T-helper 9 cell (primary cell): ENCODE measurements at places on chromosomes 6 and 20.

GRCh38 chr6:10201606-10202510, 213.0 kb downstream of the TFAP2A start:
- no peak for DNase-seq

- no peak for DNase-seq
Measured at GRCh38 chr20:31823360-31824124, 4.4 kb downstream of the MYLK2 start.

GRCh38 chr6:147046141-147046877, 157.9 kb upstream of the STXBP5 start:
- no peak for DNase-seq

DNA sequence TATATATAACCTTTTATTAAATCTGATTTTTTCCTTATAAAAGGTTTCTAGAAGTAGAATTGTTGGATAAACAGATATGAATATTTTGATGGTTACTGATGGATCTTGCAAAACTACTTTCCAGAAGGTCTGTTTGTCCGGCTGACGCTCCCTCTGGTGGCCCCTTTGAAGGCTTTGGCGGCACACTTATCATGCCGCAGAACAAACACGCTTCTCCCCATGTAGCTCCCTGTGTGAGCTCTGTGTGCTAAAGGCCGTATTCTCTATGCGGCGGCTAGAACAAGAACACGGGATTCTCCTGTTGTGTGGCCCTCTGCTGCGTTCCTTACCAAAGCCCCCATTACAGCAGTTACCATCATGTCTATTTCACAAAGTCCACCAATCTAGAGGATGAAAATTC, 30.0 kb downstream of the PPP1R3G start:
- no peak for DNase-seq

GRCh38 chr20:49571553-49571835, 3.6 kb upstream of the PTGIS start:
- DNase-seq = no peak

DNA sequence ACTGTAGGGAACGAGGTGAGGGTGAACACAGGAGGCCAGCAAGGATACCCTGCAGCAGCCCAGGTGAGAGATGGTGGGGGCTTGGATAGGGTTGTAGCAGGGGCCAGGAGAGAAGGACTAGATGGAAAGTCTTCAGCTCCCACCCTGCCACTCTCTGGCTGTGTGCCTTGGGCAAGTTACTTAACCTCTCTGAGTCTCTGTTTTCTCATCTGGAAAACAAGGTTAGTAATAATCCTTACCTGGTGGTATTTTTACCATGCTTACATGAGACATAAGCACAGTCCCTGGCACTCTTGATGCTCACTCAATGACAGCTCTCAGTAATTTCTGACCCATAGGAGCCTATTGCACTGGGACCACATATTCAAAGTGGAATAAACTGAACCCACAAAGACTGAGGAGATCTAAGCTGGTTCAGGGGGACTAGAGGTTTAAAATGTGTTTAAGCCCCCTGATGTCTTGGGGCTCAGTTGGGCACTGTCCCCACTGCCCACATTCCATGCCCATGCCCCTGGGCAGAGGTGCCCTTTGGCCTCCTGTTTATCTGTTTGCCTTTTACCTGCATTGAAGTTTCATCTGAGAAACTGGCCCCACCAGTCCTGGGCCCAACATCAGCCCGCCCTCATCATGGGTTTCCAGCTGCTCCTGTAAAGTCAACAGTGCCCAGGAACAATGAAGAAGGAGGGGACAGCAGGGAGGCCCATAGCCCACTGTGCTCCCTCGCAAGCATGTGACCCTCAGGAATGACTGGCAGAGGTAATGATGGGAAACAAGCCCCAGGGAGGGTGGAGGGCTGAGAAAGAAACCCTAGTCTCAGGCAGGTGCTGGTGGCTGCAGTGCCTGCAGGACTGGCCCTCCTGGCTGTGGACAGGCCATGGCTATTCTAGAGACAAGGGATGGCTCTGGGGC, 104.0 kb downstream of the VEGFA start:
- no peak for DNase-seq

GRCh38 chr6:55875400-55875799, at the start of gene BMP5:
TSS of gene BMP5 (minus strand) at chr6:55875590. CDS start at chr6:55874865, 725 bp downstream.
- no peak for DNase-seq

DNA sequence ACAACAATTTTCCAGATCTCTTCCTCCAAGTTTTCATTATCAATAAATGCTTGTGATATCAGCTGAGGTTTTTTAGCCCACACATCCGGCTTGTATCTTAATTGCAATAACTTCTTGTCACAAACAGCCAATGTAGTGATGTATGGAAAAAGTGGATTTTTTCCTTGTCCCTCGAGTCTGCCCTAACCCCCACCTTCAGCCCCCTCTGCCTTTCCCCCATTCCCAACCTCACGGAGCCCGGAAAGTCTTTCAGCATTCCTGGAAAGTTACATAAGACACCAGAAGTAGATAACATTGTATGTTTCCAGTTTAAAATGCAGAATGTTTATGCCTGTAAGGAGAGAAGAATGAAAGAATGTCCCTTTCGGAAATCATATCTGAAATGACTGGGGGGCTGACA, 179.2 kb upstream of the PHACTR1 start:
- no peak for DNase-seq

DNA sequence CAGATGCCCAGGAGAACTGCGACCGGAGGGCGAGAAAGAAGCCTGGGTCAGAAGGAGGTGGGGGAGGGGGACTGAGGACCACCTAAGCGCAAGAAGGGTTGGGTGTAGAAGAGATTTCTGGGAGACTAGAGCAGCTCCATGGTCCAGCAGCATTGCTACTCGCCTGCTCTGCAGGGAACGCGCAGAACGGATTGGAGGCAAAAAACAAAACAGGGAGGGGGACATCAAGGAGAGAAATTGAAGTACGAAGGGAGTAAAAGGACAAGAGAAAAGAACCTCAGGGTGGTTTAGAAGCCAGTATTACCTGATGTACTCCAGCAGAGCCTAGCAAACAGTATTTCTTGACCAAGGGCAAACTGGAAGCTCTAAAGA, 537 bp upstream of the GABBR1 start:
- DNase-seq = no peak

- DNase-seq = no peak
Measured at GRCh38 chr6:40000964-40001515, 66.8 kb upstream of the MOCS1 start.

DNA sequence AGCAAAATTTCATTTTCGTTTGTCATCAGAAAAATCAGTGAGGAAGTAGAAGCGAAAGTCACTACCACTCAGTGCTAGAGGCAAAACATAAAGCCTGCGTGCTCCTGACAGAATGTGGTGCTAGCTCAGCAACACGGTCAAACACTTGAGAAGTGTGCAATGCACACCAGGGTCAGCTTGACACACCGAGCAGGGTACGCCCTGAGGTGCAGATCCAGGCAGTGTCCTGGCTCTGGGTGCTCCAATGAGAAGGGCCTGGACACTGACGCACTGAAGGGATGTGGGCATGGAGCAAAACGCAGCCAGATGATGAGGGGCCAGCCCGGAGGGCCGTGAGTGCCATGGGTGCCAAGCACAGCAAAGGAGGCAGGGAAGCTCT, 5.9 kb downstream of the RNASET2 start:
- DNase-seq = no peak

- DNase-seq = no peak
Measured at GRCh38 chr20:46823271-46823751, 71.3 kb upstream of the EYA2 start.

- DNase-seq = no peak
Measured at GRCh38 chr20:2051946-2052345, 49.7 kb upstream of the STK35 start.

- no peak for DNase-seq
Measured at GRCh38 chr20:46477640-46478039, 35.7 kb downstream of the ZNF334 start.

- no peak for DNase-seq
Measured at GRCh38 chr20:35232575-35232974, 6.1 kb downstream of the MMP24 start.

GRCh38 chr6:95230071-95230740, 347.1 kb upstream of the MANEA start:
- DNase-seq = no peak

- no peak for DNase-seq
Measured at GRCh38 chr6:14681699-14682487, 564.0 kb upstream of the JARID2 start.

- DNase-seq = no peak
Measured at GRCh38 chr6:39496456-39496855, 174.0 kb upstream of the KCNK16 start.

DNA sequence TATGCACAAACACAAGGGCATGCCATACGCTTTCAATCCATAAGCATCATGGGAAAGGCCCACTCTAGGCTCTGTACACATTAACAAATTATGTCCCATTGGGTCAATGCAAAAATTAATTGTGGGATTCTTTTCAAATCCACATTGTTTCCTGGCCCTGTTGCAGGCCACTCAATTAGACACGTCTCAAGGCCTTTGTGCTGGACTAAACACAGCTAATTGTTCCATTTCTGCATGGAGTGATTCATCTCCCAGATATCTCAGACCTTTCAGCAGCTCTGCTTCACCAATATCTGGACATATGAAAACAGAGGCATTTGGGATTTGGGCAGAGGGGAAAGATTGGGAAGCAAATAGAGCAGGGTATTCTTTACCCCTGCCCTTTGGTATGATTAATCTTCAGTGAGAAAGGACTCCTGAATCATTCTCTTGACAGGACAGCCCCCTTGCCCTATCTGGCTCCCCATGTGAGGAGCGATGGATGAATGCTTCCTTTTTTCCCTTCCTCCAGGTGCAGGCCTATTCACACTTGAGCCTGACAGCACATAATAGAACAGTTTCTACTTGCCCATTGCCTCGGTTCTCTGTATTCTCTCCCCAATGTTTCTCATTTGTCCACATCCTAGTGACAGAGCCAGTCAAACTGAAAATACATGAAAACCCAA, 547.6 kb downstream of the HAO1 start:
- no peak for DNase-seq

DNA sequence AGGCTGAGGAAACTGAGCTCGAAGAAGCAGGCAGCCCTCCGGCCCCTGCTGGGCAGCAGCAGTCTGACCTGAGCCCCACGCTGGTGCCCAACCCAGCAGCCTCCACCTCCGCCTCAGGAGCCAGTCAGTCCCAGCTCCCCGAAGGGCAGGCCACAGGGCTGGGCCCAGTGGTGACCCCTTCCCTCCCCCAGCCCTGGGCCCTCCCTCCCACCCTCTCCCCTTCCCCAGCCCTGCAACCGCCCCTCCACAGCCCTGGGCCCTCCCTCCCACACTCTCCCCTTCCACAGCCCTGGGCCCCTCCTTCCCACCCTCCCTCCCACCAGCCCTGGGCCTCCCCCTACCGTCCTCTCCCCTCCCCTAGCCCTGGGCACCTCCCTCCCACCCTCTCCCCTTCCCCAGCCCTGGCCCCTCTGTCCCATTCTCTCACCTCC, 115.0 kb downstream of the TAF4 start:
- DNase-seq = no peak

DNA sequence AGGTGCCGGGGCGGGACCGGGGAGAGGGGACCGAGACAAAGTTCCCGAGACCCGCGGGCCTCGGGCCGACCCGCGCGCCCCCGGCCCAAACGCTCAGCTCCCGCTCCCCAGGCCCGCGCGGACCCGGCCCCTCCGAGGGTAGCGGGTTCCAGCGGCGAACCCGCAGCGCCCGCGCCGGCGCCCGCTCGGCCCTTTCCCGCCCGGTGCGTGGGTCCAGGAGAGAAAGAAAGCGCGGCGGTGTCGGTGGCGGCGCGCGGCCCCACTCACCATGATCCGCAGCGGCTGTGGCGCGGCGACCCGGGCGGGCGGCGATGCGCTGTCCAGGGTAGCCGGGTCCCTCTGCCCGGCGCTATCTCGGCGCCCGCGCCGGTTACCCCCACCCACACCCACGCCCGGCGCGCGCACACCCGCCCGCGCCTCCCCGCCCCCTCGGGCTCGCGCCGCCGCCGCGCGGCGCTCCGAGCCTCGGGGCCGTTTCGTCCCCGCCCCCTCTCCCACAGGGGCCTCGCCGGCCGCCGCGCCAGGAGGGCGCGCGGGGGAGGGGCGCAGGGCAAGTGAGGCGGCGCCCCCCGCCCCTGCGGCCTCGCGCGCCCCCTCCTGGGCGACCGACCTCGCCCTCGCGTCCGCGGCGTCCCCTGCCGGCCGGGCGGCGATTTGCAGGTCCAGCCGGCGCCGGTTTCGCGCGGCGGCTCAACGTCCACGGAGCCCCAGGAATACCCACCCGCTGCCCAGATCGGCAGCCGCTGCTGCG, at the start of gene ELOVL2:
Gene ELOVL2, minus strand, starts transcription at position 345 of the 751 bp plus-strand sequence. Its CDS starts 75 bp downstream, at position 270.
- DNase-seq = no peak

- no peak for DNase-seq
Measured at GRCh38 chr6:165967810-165968407, 199.7 kb downstream of the TBXT start.

DNA sequence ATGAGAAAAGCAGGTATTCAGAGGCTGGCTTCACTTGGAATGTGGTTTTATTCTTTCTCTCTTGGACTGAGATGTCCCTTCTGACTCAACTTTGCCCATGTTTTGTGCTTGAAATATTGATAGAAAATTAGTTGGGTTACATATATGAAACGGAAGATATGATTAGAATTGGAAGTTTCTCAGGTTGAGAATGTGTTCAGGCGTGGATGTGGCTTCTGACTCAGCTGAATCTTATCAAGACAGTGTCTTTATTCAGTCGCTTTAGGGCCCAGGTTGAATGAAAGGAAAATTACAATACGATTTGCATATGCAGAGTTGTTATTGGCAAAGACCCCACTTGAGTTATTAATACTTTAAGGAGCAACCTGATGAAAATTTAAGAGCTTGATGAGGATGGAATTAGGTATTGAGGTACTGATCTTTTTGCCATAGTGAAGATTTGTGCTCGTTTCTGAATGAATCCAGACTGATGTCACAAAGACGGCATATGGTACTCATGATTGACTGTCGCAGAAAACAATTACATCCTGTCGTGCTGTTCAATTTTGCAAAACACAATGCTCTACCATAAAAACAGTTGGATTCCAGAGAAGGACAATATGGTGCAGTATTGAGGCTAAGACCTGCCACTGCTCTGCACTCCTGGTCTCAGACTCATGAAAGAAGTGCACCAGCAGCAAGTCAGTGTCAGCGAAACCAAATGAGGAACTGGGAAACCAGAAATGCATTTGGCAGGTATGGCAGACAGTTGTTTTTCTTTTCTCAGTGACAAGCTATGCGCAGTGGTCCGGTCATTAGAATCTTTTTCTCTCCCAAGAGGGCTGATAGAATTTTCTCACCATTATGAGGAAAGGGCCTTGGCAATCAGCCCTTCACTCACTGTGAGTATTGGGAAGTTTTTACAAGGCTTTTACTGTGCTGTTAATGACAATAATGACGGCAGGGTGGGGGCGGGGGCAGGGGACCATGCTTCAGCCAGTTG, 158.3 kb downstream of the DOK5 start:
- DNase-seq = no peak

DNA sequence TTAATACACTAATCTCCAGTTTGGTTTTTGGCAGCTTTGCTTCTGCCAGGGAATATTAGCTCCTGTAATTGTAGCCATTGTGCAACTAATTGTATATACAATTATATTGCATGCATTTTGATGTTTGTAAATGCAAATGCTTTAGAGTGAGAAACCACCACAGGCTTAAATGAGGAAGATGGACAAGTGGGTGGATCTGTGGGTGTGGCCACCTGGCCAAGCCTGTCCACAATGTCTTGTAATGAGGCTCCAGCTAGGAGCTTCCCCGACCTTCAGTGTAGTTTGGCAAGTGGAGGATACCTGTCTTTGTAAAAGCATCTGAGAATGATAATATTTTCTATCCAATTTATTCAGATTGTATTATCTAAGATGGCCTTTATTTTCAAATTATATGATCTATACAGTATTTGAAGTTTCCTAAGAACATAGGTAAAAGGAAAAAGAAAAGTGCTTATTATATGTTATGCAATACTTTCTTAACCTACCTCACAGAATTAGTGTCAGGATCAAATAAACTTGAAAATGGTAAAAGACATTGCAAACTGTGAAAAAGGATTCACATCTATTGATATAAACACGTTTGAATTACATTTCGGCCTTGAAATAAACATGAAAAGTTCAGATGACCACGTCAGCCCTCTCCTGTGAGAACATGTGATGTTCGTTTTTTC, 49.3 kb upstream of the ARID1B start:
- no peak for DNase-seq
